Stimulated activated CD4-positive, alpha-beta T cell treated with anti-CD3 and anti-CD28 coated beads, Interleukin-2, amount 100 ng/mL, for 48 hours (primary cell): ENCODE measurements at places on chromosomes 7 and 10.

DNA sequence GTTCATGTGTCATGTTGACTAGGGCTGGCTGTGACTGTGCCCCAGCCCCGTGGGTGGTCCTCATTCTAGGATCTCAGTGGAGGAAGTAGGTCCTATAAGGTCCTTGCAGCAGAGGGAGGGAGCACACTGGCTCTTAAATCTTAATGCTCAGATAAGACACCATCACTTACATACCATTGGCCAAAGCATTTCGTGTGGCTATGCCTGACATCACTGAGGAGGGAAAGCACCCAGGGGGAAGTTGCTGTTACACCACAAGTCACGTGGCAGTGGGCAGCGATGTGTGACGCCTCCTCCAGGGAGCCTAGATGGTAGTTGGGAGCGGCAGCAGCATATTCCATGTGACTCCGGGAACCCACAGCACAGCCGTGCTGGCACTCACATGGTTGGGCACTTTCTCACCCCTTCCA, 224.7 kb upstream of the SH2B2 start:
- DNase-seq: no peak

DNA sequence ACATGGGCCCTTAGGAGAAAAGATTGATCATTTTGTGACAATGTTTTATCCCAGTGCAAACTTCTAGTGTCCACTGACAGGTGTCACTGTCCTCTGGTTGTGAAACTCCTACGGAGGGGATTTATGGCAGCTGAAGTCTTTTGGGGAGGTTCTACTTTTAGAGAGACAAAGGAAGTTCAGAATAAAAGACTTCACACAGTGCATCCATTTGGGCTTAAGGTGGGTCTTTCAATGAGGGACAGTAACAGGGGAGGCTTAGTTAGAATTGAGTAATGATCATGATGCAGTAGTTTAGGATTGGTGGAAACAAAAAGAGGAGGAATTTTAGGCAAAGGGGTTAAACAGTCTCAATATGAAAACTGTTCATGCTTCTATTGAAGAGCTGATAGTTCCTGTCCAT, 501.1 kb upstream of the NRP1 start:
- no peak for DNase-seq

GRCh38 chr10:24944512-24945255, 7.7 kb downstream of the PRTFDC1 start:
- no peak for DNase-seq

- no peak for DNase-seq
Measured at GRCh38 chr10:61897671-61898434, 3.6 kb upstream of the ARID5B start.

DNA sequence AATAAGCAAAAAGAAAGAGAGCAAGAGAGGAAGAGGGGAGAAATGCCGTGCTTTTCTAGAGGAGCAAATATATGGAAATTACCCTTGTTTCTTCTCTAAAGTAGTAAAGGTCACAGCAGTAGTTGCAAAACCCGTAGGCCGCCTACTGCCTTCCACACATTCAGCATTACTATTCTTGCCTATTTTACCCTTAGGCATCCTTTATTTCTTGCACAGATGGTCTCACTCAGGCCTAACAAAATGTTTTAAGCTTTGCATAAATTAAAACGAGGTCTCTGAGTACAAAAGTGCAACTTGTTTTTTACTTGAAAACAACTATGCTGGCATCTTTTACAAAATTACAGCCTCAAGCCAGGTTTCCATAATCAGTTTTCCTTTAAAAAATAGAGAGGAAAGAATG, 644.6 kb downstream of the AUTS2 start:
- DNase-seq: no peak

DNA sequence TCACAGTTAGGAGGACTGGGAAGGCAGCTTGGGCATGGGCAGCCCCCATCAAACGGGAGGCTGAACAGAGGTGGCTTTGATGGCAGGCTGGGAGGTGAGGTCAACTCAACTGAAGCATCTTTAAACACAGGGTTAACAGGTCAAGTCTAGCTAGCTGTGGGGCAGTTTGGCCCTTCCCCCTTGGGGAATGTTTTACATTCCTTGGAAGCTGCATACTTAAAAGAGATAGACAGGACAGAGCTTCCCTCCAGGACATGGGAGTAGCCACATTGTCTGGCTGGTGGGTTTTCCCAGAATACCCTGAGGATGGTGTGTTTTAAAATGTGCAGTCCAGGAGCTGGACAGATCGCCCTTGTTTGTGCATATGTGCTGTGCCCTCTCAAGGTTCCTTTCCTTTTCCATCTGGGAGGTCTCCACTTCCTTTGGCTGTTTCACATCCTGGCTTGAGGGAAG, 6.8 kb upstream of the RASSF4 start:
- DNase-seq: no peak

GRCh38 chr7:140616328-140616727, 24.3 kb downstream of the DENND2A start:
- DNase-seq: no peak

GRCh38 chr10:52540479-52540984, 226.5 kb downstream of the DKK1 start:
- DNase-seq: no peak

- no peak for DNase-seq
Measured at GRCh38 chr10:98074315-98074911, 44.0 kb upstream of the CRTAC1 start.

DNA sequence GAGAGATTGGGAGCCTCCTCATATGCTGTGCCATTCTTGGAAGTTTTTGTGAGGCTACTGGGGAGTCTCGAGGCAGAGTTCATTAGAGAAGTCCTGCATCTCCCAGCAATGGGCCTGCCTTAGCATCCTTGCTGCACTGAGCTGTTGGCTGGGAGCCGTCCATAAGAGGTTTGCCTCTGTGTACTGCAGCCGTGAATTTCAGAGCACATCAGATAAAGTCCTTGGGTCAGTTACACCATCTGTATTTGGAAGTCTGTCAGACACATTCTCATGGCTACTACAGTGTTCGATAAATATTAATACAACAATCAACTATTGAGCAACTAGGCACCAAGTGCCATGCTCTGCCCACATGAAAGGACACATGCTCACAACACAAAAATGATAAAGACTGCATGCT, 100.5 kb upstream of the SEC61G start:
- no peak for DNase-seq

DNA sequence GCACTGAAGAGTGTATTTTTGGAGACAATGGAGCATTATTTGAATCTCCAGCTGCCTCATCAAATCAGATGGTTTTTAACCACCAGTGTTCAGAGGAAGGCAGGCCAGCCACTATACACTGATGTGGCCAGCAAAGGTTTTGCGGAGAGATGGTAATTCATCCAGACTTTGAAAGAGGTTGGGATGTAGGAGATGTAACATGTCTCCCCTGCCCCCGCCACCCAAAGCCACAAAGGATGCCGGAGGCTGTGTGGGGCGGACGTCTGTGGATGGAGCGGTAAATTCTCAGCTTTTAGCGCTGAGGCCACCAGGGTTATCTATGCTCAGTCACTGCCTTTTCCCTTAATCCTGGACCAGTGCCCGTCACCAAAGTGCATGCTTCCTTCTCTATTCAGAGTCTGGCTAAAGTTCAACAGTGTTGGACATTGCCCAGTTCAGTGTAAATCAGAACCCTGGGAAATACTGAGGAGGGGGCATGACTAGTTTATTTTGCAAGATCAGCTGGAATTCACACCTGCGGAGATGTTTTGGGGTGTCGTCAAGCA, 3.7 kb upstream of the TRIP6 start:
- no peak for DNase-seq

DNA sequence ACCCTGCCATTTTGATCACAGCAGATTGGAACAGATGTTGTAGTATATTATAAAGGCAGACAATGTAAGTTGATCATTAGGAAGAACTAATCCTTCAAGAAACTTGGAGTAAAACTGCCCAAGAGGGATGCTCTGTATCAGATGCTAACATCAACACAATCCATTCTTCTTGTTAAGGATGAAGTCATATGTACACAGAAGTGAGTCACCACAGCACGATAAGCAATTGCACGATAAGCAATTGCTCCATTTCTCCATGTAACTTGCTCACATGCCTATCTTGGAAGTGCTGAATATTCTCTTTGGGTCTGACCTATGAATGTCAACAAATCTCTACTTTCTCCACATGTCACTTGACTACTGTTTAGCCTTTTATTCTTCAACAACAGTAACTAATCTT, 41.5 kb upstream of the DMTF1 start:
- DNase-seq: no peak

DNA sequence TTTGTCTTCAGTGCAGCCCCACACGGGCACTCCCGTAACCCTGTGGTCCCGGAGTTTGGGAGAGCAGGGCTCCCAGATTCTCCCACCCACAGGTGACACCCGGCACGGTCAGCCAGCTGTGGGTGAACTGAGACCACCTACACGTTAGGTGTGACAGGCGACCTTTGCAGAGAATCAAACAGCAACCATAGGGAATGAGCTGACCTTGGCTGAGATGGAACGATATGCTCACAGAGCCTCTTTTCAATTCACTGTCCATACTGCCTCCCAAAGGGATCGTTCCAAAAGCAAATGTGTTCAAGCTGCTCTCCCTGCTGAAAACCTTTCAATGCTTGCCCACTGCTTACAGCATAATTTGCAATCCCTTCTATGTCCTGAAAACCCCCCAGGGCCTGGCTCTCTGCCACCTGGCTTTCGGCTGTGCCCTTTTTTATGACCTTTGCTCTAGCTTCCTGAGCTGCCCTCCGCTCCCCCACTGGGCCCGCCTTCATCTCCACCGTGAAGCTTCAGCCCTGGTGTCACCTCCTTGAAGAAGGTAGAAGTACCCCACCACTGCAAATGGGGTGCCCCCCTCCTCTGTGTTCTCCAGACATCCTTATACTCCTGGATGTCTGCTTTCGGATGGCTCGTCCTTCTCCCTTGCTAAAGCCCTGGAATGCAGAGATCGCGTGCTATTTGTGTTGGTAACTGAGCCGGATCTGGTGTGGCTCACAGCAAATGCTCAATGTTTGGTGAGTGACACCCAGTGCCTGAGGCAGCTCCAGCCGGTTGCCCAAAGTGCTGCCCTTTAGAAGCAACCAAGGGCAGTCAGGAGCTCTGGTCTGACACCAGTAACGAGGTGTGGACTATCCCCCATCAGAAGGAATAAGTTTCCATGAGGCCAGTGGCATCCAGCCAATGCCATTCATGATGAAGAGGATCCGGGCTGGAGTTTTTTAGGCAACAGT, 90.4 kb downstream of the KIAA1549 start:
- no peak for DNase-seq

- no peak for DNase-seq
Measured at GRCh38 chr10:20892796-20893195, 4.3 kb downstream of the NEBL start.

DNA sequence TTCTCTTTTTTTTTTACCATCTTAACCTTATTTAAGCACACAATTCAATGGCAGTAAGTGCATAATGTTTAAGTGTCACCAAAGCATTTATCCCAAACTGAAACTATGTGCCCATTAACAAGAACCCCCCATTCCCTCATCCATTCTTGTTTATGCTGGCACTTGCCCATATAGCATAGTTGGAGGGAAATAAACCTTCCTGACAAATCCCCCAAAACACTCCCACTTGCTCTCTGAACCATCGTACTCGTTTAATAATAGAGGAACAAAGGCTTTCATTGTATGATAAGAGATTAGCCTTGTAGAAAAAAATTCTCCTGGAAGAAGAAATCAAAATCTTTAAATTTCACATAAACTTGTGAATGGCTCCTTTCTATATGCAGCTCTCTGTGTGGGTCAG, 26.4 kb upstream of the KCNMA1 start:
- no peak for DNase-seq

- no peak for DNase-seq
Measured at GRCh38 chr7:30322271-30323005, 38.0 kb downstream of the ZNRF2 start.

DNA sequence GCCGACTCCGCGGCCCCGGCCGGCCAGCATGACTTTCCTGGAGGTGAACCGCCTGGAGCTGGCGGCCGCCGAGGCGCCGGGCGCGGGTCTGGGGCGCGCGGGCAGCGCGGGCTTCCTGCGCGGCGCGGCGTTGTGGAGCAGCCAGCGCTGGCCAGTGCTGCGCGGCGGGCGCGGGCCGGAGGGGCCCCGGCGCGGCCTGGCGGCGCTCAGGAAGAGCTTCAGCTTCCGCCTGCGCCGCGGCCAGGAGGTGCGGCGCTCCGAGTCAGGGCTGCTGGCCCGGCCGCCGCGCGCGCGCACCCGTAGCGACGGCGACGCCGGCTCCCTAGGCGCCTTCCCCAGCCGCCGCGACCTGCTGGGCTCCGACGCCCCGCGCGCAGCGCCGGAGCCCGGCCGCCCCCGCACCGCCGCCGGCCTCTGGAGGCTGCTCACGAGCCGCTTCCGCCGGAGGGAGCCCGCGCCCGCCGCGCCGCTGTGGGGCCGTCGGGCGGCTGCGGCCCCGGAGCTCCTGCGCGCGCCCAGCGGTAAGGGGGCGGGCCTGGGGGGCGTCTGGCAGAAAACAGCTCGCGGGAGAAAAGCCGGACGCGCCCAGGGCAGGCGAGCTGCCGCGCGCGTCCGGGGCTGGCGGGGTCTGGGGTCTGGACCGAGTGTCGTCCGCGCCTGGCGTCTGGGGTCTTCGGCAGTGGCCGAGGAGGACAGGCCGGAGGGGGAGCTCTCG, 29.0 kb downstream of the AGAP3 start:
- DNase-seq: peak; percentile 42

GRCh38 chr10:2529945-2530344, 537.4 kb upstream of the PFKP start:
- DNase-seq: no peak

GRCh38 chr10:85524001-85524666, 842.5 kb downstream of the GRID1 start:
- no peak for DNase-seq

DNA sequence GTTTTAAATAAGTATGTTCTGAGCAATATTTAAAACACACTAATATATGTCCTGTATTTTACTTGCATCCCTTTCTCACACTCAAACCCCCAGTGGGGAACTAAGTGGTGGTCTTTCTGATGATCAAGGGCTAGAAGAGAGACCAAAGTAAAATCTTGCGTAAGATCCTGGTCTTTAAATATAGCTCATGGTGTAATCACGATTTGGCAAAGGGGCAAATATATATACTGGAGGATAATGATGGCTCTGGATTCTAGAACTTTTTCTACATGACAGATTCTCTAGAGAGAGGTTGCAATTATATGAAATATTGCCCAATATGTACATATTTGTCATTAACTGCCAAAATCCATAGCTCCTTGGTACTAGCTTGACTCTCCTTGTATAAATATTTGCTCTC, 438.3 kb downstream of the NXPH1 start:
- DNase-seq: no peak

DNA sequence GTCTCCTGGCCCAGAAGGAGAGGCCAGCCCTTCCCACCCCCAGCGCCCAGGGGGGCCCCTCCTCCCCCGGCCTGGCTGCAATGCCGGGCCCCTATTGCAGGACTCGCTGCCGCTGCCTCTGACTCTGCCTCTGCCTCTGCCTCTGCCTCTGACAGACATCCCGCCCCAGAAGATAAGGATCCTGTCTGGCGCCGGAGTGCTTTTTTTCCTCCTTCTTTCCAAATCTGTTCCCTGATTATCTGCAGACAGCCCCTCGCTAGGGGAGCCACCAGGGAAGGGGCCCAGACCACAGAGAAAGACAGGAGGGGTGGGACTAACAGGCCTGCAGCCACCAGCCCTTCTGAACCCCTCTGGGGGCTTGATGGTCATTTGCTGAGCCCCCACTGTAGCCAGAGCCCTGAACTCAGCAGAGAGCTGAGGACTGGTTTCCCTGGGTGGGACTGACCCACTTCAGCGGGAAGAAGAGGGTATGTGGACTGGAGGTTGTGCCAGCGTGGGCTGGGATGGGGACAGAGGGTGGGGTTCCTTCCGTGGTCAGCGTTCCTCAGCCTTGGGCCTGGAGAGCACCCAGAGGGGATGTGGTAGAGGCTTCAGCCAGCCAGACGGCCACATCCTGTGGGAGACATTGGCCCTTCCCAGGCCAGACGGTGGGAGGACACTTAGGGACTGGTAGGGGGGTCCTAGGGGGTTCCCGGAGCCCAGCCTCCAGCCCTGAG, 22.8 kb downstream of the UNC5B start:
- no peak for DNase-seq

GRCh38 chr7:148115308-148115707, 475.3 kb upstream of the C7orf33 start:
- DNase-seq: no peak
